ENCODE measurements at places on chromosomes 4 and X. TPM values are rescaled to one million over a fixed set of nuclear protein-coding genes. Genes with fewer than 3 reads are reported as not detected.

WWC2 gene
- 0.13 TPM for polyA plus RNA-seq

EPGN gene
- polyA plus RNA-seq: not detected

HS6ST2 gene
- not detected for polyA plus RNA-seq

FAM9C gene
- not detected for polyA plus RNA-seq

NDST3 gene
- polyA plus RNA-seq: not detected

ADAM29 gene
- polyA plus RNA-seq: not detected

SH3TC1 gene
- polyA plus RNA-seq: 18.1 TPM

IL2 gene
- not detected for polyA plus RNA-seq

CRMP1 gene
- not detected for polyA plus RNA-seq

- no peak for DNase-seq
These were observed 466 bp downstream of the DLG3 start for GRCh38 chrX:70444946-70445656.

DNA sequence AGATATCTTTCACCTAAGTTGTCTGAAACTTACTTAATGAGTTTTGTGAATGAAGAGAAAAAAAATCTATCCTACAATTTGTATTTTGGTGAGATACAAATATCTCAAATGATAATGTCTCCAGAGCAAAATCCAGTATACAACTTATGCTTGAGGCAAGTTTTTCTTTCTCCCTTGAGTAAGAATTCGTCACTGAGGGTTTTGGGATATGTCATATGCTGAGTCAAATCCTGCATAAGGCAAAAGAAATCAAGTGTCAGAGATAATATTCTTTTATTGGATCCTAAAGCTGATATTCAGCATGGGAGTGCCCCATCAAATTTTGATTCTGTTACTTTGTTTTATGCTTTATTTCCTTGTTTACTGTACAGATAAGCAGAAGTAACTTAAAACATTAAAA is 1308.6 kb downstream of the ARAP2 start:
- DNase-seq: no peak

GRCh38 chrX:140775211-140775610 is 65.7 kb downstream of the LINC00632 start:
- no peak for DNase-seq

DNA sequence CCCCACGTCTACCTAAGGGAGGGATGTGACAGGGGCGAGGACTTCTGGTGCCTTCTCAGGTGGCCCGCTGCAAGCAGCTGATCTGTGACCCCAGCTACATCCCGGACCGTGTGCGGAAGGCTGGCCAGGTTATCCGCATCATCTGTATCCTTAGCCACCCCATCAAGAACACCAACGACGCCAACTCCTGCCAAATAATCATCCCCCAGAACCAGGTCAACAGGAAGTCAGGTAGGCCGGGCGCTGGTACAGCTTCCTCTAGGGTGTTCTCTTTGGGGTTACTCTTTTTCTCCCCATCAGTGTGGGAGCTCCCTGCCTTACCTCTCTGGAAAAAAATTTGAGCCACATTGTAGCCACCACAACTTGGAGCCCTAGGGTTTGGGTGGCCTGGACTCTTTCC is 2.4 kb upstream of the FAM50A start:
- no peak for DNase-seq

GRCh38 chrX:119753639-119754257 is 4.6 kb upstream of the SOWAHD start:
- DNase-seq: peak; percentile 71

DNA sequence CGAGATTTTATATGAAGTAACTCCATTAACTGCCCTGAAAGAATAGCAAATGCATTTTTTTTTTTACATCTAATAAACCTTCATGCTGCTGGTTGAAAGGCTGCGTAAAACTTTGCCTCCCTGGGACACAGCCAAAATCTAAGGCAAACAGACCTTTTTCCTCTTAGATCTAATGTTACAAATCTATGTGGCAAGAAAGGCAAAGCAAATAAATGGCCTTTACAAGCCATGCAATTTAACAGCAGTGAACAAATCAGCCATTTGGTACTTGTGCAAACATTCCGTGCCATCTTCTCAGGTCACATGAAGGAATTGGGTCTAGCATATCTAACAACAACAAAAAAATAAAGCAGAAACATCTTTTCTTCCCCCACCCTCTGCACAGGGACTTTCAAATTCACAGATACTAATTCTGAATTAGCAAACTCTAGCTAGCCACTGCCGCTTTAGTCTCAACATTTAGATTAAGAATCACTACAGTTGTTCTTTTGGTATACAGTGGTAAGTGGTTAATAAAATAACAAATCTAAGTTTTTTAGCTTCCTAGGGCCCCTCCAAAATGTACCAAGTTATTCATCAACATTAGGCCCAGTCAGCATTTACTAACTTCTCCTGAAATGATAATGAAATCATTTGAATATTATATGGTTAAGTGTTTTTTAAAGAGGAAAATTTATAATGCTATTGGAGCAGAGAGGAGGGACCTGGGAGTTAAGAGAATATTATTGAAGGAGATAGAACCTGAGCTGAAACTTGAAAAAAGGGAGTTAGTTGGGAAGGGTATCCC is 593.8 kb downstream of the SMARCA1 start:
- no peak for DNase-seq

DNA sequence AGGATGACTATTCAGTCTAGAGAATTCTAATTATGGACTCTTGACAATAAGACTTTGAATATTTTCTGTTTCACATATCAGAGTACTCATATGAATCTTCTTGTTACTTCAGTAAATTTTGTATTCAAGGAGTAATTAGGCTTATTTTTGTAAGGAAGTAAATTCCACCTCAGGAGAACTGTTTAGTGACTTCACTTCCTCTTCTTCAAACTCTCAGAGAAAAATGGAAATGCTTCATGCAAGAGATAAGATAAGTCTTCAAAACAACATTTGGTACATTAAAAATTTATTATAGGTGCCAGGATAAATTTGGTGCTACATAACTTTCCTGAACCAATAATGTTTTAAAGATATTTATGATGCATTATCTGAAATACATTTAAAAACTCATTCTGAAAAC is 1421.9 kb downstream of the PCDH7 start:
- no peak for DNase-seq

GRCh38 chr4:123573866-123574508 is 177.4 kb downstream of the SPRY1 start:
- DNase-seq: no peak

DNA sequence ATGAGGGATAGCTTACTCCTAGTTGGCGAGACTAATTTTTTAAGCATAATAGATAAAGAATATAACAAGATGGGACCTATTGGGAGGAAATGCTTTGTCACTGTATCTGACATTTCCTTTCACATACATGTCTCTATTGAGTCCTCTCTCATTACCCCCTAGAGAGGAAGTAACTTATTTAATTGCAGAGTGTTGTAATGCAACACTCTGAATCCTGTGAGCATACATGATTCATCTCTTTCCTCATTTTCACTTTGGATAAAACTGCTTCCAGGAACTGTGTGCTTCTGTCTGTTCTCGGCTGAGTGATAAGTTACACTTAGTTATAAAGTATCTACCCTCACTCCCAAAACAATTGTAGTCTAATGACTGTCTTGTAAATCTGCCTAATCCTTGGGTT is 266.1 kb upstream of the ANXA10 start:
- DNase-seq: no peak

- DNase-seq: no peak
These were observed 145.1 kb upstream of the IL1RAPL2 start for GRCh38 chrX:104420907-104421306.

GRCh38 chr4:145496292-145496691 is 14.6 kb downstream of the SMAD1 start:
- DNase-seq: no peak

GRCh38 chr4:180058691-180059215 is 2184.4 kb upstream of the TENM3 start:
- DNase-seq: no peak

DNA sequence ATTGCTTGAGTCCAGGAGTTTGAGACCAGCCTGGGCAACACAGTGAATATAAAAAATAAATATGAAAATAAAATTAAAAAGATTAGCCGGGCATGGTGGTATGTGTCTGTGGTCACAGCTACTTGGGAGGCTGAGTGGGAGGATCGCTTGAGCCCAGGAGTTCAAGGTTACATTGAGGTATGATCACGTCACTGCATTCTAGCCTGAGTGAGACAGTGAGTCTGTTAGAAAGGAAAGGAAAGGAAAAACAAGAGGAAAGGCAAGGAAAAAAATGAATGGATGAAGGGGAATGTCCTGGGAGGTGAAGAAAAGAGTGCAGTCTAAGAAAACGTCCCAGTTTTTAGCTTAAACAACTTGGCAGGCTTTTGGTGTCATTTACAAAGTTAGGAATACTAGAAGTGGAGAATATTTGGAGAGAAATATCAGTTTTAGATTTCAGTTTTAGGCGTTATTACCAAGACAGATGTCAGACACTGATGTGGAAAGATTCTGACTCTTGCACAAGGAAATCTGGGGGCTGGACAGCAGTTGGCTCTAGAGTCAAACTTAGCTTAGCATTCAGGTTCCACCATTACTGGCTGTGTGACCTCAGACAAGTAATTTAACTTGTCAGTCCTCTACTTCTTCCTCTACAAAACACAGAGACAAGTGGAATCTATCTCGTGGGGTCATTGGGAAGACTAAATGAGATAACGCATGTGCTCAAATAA is 139.0 kb downstream of the TSPAN5 start:
- no peak for DNase-seq

DNA sequence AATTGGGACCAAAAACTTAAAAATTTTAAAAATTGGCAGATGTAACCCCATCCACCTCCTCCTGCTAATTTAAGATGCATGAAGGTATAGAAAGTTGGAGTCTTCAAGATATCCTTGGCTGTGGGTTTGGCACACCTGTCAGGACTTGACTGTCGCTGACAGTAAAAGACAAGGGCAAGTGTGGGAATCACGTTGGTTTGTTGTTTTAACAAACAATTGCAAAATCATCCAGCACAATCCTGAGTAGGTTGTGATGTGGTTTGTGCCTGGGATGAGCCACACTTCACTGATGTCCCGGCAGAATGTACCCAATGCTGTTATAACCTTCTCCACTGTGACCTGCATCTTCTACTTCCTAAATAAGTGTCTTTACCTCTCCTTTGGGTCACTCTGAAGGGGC is 24.0 kb downstream of the HOPX start:
- DNase-seq: no peak

DNA sequence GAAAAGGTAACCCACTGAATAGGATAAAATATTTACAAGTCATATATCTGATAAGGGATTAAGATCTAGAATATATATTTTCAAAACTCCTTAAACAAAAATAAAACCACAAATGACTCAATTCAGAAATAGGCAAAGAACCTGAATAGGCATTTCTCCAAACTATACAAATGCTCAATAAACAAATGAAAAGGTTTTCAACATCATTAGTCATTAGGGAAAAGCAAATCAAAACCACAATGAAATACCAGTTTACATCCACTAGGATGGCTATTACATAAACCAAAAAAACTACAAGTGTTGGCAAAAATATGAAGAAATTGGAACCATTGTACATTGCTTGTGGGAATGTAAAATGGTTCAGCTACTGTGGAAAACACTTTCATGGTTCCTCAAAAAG is 167.0 kb upstream of the GALNT7 start:
- no peak for DNase-seq

DNA sequence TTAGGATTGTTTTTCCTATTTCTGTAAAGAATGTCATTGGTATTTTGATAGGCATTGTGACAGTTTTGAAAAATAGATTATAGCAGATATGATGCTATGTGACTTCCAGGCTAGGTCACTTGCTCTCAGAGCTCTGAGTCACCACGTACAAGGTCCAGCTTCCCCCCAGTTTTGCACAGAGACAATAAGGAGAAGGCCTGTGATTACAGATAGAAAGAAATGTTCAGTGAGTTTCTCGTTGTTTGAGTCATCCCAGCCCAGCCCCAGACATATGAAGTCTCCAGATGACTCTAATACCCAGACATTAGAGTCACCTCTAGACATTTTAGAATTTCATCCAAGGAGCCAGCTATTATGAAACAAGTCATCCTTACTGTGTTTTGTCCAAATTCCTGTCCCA is 57.2 kb downstream of the MFAP3L start:
- DNase-seq: no peak

- no peak for DNase-seq
These were observed 195.0 kb upstream of the GPRIN3 start for GRCh38 chr4:89502581-89502980.

- DNase-seq: no peak
These were observed 219.6 kb downstream of the SNCA start for GRCh38 chr4:89617317-89617716.

GRCh38 chrX:40651620-40652223 is 4.4 kb upstream of the CXorf38 start:
- peak; percentile 72 for DNase-seq

- DNase-seq: no peak
These were observed 133.2 kb downstream of the LARP7 start for GRCh38 chr4:112770114-112770513.

- no peak for DNase-seq
These were observed 564.5 kb downstream of the TRAM1L1 start for GRCh38 chr4:116520886-116521285.

GRCh38 chr4:146053891-146054290 is 115.3 kb upstream of the ZNF827 start:
- no peak for DNase-seq

- no peak for DNase-seq
These were observed 194.0 kb upstream of the NUDT6 start for GRCh38 chr4:123116412-123116811.

- no peak for DNase-seq
These were observed 587.1 kb upstream of the CPEB2 start for GRCh38 chr4:14415146-14415545.

DNA sequence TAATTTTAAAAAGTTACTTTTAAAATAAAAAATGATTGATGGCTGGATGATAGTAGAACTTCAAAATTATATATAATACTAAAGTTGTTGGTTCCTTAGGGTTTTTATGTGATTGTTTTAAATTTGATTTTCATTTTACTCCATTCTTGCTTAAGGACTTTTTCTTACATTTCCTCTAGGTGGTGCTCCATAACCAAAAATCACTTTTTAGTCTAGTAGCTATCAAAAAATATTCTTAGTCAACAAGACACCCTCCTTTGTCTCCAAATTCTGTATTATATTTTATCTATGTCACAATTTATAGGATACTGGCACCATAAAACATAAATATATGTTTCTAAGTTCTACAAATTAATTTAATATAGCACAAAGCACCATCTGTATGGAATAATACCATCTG is 67.2 kb upstream of the BRWD3 start:
- DNase-seq: no peak

- DNase-seq: no peak
These were observed 34.9 kb upstream of the IL1RAPL1 start for GRCh38 chrX:28552322-28552721.

DNA sequence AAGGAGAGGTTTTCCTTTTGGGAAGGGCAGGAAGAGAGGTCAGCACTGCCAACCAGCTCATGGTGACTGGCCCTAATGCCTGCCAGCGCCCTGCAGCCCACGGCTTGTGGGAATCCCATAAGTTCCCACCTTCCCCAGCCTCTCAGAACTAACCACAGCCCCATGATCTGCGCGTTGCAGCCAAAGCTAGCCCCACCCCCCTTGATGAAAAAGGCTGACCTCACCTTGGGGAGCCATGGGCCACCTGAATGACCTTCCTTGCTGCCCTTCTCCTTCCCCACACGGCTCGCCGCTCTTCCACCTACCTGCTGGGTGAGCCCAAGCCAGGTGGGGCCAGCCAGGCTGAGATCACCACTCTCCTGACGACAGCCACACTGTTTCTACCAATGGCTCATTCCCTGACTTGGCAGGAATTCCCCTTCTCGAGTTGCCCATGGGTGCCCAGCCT is 3.9 kb upstream of the ELF4 start:
- DNase-seq: no peak

Data from immature natural killer cell (primary cell).